Activated T-cell treated with anti-CD3 and anti-CD28 coated beads, Interleukin-2, amount 50 U/mL, for 72 hours (primary cell): ENCODE measurements at places on chromosomes 2 and 18. TPM values are rescaled to one million over a fixed set of nuclear protein-coding genes. Genes with fewer than 3 reads are reported as not detected.

Gene PROC
- not detected for total RNA-seq

Gene TSGA10
- 14.4 TPM for total RNA-seq

GRCh38 chr2:128372621-128373341, 54.1 kb upstream of the HS6ST1 start:
- no peak overlapping the region for H3K27ac ChIP-seq
- no peaks in the 10 kb centered on the region for H3K27me3 ChIP-seq
- peak; percentile 16 for DNase-seq
- no peak overlapping the region for H3K4me3 ChIP-seq

- no peak overlapping the region for H3K4me3 ChIP-seq
- H3K4me1 ChIP-seq: peaks cover 38% of the 10 kb centered on the region
- H3K36me3 ChIP-seq: peaks cover 11% of the 10 kb centered on the region
- no peak overlapping the region for H3K27ac ChIP-seq
Observed at GRCh38 chr2:42118754-42119569, 50.2 kb upstream of the EML4 start.

GRCh38 chr2:168691221-168691620, 111.2 kb upstream of the NOSTRIN start:
- no peak overlapping the region for H3K27ac ChIP-seq
- no peaks in the 10 kb centered on the region for H3K27me3 ChIP-seq
- peaks cover 16% of the 10 kb centered on the region for H3K4me1 ChIP-seq
- H3K36me3 ChIP-seq: peaks cover under 1% of the 10 kb centered on the region
